Skin of body (tissue), 3 donors: ENCODE measurements at places on chromosomes 5 and 9. TPM values are rescaled to one million over a fixed set of nuclear protein-coding genes. Genes with fewer than 3 reads are reported as not detected.

Gene VCAN
- total RNA-seq = 396 TPM

Gene TRPM3
- 2.3 TPM for total RNA-seq

Gene HRH2
- 1.5 TPM for total RNA-seq

Gene CCDC183
- 0.59 TPM for total RNA-seq

Gene CLIC3
- 12.7 TPM for total RNA-seq

Gene TMEM174
- not detected for total RNA-seq

Gene ANKHD1
- total RNA-seq = 132 TPM

Gene IL4
- total RNA-seq = not detected

Gene CDHR2
- total RNA-seq = not detected

Gene ZNF367
- 7.5 TPM for total RNA-seq

Gene SLC45A2
- total RNA-seq = 0.39 TPM

GRCh38 chr5:175576591-175576990 lies 81.3 kb upstream of the HRH2 start:
- DNase-seq = no peak

DNA sequence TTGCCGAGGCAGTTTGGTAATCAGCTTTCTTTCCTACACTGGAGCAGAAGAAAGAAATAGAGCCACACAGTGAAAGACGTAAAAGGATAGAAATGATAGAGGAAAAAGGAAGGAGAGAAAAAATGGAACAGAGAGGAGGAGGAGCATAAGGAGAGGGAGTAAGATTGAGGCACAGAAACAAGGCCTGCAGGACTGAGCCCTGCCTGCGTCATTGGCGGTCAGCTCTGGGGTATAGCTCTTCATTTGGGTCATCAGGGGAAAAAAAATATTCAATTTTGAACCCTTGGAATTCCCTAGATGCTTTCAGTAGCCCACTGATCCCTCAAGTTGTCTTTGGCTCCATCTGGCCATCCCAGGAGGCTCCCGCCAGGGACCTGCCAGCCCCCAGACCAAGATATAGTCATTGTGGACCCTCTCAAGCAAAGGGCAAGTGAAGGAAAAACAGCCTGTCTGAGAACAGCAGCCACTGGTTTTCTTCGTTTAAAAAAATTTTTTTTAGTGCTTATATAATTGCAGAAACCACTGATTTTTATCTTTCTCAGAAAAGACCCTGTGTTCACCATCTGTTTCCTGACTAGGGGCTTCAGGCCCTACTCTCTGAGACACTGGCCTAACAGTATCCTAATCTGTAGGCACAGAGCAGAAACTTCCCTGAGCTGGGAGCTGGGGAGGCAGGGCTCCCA lies 31.3 kb upstream of the MATR3 start:
- no peak for DNase-seq

DNA sequence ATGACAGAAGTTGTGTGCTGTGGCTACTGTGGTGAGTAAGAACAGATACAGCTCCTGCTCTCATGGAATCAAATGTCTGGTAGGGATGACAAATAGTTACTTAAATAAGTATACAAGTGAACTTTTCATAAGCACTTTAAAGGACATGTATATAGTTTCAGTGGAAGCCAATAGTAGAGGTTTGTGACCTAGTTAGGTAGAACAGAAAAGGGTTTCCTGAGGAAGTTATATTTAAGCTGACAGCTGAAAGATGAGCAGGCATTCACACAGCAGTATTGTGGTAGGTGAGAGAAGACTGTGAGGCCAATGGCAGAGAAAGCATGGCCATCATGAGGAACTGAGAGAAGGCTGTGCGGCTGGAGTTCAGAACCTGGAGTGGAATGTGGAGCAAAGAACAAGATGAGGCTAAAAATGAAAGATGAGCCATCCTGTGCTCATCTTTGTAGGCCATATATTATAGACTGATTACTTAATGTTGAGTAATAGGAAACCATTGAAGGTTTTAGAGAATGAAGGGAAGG lies 15.4 kb downstream of the FAM174A start:
- no peak for DNase-seq

DNA sequence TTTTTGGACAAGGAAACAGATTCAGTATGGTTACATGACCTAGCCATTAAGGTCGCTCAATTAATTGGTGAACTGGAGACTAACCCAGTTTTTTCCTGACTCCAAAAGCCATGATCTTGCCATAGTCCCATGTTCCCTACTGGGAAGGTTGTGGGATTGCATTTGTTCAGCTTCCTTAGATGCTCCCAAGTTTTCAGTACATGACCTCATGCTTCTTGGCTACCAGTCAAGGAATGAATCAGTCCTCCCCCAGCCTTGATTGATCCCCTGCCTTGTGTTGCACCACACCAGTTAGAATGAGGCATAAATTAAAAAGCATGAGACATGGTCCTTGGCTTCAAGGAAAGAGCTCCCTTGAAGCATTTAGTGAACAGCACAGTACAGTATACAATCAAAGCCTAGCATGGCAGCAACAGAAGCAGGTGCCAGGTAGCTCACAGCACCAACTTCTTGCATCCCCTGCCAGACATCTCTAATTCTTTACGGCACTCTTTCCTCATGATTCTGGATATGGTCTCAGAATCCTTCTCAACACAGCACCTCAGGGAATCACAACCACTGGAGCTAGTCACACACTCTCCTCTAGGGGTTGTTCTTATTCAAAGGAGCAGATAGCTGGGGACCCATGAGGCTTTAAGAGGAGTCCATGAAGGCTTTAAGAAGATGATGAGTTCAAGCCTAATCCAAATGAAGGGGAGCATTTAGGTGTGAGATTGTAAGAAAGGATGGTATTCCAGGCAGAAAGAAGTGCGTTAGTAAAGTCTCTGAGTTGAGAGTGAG lies 295.5 kb upstream of the CLINT1 start:
- DNase-seq = peak; percentile 89

DNA sequence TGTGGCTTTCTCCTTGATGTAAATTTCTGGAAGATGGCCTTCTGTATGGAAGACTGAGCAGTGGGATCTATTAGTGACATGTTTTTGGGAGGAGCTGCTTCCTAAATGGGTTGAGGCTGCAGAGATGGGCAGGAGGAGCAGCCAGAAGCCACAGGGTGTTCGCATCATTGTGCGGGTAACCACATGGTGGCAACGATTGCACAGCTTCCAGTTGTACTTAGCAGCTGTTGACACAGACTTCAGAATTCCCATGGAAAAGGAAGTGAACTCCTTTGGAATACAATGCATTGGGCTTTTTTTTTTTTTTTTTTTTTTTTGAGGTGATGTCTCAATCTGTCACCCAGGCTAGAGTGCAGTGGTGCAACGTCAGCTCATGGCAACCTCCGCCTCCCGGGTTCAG lies 297.3 kb downstream of the NR3C1 start:
- peak; percentile 71 for DNase-seq

DNA sequence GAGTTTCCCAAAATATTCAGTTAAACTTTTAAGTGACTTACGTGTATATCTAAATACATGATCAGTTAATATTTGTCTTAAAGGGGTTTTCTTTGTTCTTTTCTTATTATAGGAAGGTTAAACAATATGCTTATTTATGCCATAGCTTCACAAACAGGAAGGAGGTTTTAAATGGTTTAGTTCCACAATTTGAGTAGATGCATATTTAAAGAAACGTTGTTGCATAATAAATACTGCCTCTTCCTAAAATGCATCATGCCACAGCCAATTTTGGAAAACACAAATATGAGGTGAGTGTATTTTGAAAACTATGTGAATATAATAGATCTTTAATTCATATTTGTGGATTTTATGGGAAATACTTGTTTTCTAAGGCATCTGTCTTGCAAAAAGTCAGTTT lies 2.5 kb upstream of the ADRB2 start:
- DNase-seq = no peak

DNA sequence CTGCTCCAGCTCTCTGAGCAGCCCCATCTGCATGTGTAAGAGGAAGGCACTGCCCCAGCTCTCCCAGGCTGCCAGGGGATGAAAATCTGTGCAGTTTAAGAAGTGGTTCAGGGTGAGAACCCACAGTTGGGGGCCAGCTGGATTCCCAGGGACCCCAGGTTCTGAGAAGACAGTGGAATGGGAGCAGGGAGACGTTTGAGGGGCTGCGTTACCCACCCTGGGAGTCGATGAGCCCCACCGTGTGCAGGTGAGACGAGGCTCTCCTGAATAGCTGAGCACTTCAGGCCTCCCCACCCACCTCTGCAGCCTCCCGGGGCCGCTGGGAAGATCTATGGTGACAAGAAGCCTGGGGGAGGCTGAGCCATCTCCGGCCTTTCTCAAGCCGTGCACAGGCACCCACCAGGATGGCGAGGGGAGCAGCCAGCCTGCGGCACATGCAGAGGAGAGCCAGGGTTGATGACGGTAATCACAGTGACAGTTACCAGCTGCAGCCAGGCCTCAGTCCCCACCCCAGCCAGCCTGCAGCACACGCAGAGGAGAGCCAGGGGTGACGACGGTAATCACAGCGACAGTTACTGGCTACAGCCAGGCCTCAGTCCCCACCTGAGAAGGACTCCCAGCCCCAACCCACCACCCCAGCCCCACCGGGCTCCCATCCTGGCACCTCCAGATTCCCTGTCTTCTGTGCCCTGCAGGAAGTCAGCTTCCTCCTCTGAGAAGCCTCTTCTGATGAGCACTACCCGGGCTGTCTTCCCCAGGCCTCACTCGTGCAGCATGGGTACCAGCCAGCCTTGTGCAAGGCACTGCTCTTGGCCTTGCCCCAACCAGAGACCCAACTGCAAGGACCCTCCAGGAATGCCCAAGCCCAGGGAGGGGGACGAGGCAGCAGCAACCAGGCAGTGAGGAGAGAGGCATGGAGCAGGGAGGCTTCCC lies 150.8 kb upstream of the PPP1R26 start:
- DNase-seq = no peak

- no peak for DNase-seq
Observed at GRCh38 chr5:87754009-87754757, 341.5 kb upstream of the CCNH start.

- no peak for DNase-seq
Observed at GRCh38 chr5:154620411-154620810, 134.8 kb upstream of the LARP1 start.

- no peak for DNase-seq
Observed at GRCh38 chr5:15373151-15373550, 126.8 kb upstream of the FBXL7 start.

- no peak for DNase-seq
Observed at GRCh38 chr5:167539747-167540146, 751.7 kb upstream of the WWC1 start.

GRCh38 chr9:122229485-122229837 lies 704 bp upstream of the LHX6 start:
- no peak for DNase-seq

- DNase-seq = no peak
Observed at GRCh38 chr5:106521701-106522100, 1149.0 kb downstream of the EFNA5 start.

- no peak for DNase-seq
Observed at GRCh38 chr5:66041627-66042026, 102.5 kb upstream of the SREK1 start.

DNA sequence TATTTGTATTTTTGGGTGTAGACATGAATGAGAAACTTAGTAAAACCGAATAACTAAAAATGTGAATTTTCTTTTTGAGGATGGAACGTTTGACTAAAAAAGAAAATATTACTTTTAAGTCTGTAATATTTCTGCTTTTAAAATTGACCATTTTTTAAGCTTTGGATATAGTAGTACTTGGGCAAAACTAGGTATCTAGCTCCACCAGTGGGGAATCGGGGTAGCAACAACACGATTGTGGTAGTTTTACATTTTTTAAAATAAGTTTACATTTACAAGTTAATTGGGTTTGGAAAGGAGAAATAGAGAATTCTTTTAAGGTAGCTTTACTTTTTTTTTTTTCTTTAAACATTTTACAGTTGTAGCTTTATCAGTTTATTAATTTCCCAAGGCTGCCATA lies 154.4 kb downstream of the MAN2A1 start:
- DNase-seq = peak; percentile 1

DNA sequence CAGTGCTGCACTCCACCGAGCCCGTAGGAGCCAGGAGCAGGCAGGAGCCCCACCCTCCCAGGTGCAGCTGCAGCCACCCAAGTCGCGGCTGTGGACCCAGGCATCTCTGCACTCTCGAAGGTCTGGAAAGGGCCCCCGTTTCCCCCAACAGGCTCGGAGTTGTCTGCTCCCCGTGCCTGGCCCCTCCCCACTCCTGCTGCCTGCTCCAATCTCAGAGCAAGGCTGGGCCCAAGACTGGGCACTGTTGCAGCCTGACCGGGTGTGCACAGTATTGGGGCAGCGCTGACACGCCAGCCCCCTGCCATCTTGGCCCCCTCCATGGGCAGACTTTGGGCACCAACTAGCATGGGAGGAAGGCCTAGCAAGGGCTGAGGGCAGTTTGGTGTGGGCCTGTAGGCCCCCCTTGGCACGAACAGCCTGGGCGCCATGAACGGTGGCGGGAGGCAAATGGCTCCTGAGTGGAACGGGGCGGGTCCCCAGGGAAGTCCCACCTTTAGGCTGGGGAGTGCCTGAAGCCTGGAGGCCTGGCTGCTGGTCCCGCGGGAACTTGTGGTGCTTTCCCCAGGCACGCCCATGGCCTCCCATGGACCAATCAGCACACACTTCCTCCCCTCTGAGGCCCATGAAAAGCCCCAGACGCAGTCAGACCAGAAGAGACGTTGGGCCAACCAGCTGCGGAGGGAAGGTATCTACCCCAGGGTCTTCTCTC lies 60.4 kb downstream of the PSAT1 start:
- DNase-seq = no peak
